ENCODE measurements at places on chromosomes 11 and 22.

- no peak for DNase-seq
These were observed 2.3 kb downstream of the KIAA1671 start for GRCh38 chr22:24954856-24955255.

DNA sequence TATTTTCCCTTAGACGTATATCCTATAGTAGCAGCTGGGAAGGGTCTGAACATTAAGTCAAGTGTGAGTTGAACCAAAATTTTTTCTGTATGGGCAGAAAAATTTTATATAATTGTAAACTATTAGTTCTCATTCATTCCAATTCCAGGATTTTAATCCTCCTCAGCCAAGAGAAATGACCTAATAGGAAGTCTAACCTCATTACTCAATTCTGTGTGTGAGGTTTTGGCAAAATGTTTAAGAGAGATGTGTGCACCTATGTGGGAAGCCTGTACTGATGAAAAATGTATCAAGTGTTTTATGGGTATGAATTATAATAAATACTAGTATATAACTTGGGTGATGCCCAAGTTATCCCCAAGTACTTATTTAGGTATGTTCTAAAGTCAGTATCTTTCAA is 311.6 kb upstream of the PITPNB start:
- no peak for DNase-seq

- no peak for DNase-seq
These were observed 68.0 kb upstream of the TCF20 start for GRCh38 chr22:42338479-42338878.

DNA sequence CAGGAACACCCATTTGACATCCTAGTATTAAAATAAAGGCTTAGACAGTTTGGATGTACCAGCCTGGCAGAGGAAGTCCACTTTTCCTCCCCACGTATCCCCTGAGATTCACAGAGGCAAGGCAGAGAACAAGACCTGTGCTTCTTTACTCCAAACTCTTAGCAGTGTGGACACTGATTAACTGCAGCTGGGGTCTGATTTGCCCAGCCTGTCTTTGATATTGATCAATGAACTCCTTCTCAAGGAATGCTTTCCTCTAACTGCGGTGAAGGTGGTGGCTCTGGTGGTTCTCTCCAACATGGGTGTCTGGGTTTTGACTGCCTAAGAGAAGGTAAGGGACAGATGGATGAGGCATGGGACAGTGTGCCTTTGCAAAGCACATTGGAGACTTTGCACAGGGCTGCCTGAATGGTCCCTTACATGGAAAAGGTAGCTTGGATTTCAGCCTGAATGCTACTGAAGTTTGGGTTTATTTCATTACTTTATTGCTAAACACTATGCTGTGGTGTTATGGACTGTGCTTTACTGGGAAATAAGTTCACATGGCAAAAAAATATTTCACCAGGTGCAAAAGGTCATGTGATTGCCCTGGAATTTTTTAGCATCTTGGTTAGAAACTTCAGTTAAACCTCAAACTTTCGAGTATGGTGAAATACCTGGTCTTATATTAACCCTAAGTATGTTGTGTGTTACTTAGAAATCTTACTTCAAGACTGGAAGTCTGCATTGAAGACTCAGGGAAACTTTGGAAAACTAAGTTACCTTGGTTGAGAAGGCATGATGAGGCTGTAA is 1.8 kb downstream of the GAS2 start:
- no peak for DNase-seq

DNA sequence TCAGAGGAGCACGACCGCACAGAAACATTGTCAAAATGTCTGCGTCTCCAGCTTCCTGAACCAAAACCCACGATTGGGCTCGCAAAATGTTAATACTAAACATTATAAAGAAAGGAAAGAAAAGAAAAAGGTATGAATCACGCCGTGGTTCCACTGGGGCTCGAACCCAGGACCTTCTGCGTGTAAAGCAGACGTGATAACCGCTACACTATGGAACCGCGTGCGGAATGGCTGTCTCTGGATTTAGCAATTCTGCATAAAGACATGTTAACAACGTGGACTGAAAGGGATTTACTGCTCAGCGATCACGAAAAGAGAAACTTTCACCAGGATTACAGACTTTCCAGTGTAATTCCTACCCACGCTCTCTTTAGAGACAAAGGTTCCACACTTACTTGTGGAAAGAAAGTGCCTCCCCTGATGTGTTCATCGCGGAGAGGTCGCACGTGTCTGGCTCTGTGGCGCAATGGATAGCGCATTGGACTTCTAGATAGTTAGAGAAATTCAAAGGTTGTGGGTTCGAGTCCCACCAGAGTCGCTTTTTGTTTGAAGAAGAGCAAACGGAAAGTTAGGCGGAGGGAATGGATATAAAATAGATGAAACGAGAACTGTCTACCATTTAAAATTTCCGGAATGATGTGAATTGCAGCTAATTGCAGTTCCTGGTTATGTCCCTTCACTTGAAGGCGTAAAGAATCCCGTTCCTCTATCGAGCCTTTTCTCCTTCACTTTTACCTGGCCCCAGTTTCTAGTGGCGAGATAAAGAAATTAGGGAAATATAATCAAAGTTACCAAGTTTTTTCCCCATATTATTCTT is 39.7 kb downstream of the OR4D9 start:
- peak; percentile 80 for DNase-seq

GRCh38 chr11:125348674-125349309 is 147.3 kb downstream of the FEZ1 start:
- peak; percentile 27 for DNase-seq

- no peak for DNase-seq
These were observed 996.7 kb upstream of the CHORDC1 start for GRCh38 chr11:91219535-91219934.

GRCh38 chr11:65641297-65642013 is 3.6 kb downstream of the SIPA1 start:
- DNase-seq, result no peak

Data from activated CD4-positive, alpha-beta T cell treated with anti-CD3 and anti-CD28 coated beads, Interleukin-2, amount 10 ng/mL, durations not matched to agents 7 days and 5 days (primary cell).